Fibroblast of gingiva (primary cell): ENCODE measurements at places on chromosomes 2 and 18.
A peak's percentile ranks its signal among the peaks of the same experiment; 100 is the strongest.

GRCh38 chr2:70258532-70258875, 567 bp downstream of the PCYOX1 start:
- DNase-seq, result peak; percentile 60

DNA sequence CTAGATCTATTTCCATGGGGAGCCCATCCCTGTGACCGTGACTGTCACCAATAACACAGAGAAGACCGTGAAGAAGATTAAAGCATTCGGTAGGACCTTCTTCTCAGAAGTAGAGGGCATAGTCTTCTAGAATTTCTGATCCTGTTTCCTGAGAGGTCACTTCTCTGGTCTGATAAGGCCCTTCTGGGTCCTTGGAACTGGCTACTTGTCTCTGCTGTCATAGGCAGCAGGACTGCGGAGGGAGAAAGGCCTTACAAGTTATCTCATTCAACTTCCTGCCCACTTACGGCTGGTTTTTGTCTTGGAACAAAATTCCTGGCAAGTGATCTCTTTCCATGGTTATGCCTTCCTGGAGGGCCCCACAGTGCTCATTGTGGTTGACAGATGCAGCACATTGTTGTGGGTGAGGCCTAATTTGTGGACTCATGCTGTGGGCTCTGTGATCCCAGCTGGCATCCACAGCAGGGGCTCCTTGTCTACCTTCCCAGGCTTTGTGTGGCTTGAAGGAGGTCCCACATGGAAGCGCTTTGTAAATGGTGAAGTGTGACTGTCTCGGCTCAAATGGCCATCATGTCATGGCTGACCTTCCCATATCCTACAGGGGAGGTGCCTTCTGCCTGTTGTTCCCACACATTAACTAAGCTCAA, 22.0 kb downstream of the SAG start:
- DNase-seq, result no peak

GRCh38 chr2:63506320-63506719, 82.0 kb downstream of the WDPCP start:
- no peak for DNase-seq

GRCh38 chr2:180690611-180691010, 289.8 kb upstream of the UBE2E3 start:
- DNase-seq, result peak; percentile 49

GRCh38 chr2:20584045-20584398, 66.9 kb downstream of the HS1BP3 start:
- no peak for DNase-seq

DNA sequence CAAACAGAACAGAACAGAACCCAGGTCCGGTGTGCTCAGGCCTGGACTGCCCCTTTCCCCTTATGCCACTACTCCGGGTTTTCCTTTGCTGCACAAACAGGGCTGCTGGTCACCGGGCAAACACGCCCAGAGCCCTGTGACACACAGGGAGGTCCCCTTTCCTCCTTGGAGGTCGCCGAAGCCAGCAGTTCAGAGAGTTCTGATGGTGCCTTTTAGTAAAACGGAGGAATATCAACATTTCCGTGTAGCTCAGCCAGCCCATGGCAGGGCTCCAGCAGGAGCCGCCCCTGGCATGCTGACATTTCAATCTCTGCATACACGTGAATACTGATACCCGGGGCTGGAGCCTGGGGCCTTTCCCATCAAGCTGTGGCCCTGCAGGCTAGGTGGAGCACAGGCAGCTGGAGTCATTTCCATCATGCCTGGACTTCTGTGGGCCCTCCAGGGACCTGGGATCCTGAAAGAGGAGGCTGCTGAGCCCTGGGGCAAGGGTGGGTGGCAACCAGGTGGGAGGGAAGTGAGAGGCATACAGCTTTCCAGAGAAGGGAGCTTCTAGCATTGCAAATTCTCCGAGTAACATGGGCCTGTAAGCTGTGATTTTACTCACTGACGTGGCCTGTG, 91.4 kb upstream of the PXDN start:
- no peak for DNase-seq

- DNase-seq, result no peak
Observed at GRCh38 chr2:74915743-74916142, 42.7 kb upstream of the POLE4 start.

GRCh38 chr2:73906847-73907505, 14.2 kb downstream of the ACTG2 start:
- DNase-seq, result no peak

GRCh38 chr2:18830962-18831361, 241.6 kb upstream of the NT5C1B start:
- DNase-seq, result no peak

GRCh38 chr2:142946941-142947340, 69.5 kb downstream of the KYNU start:
- no peak for DNase-seq

- no peak for DNase-seq
Observed at GRCh38 chr2:76749858-76750257, 772.3 kb downstream of the LRRTM4 start.

DNA sequence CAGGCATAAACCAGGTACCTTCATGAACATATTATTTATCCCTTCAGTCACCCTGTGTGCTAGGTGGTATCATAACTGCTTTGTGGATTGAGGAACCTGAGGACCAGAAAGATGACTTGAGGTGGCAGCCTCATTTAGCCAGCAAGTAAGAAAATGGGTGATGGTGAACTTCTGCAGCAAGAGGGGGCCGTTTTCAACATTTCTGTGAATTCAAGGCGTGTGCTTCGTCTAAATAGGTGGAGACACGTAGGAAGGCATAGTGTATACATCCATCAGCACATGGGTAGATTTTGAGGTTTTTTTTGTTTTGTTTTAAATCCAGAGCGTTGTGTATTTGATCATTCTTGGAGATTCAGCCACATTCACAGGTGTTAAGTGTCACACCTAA, 118.7 kb downstream of the SPTBN1 start:
- DNase-seq, result no peak
